OCI-M1 (cell line): ENCODE measurements at places on chromosomes 2 and 18.

DNA sequence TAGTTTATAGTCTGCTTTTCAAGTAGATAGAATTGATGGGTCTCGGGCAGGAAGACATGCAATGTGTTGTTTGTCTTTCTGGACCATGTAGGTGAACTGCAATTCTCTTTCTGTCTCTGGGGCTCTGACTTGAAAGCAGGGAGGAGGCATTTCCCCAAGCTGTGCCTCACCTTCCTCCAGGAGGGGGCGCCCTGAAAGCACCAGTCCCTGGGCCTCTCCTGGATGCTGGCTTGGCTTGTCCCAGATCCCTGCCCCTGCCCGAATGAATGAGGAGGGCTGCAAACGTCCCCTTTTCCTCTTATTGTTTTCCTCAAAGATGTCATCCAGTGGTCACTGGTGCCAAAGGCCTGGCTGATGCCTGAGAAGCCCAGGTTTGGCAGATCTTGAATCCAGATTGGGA lies 270.6 kb downstream of the CELF4 start:
- peak; percentile 31 for DNase-seq

GRCh38 chr2:240993446-240994170 lies 4.8 kb upstream of the SNED1 start:
- no peak for DNase-seq

GRCh38 chr18:29840089-29840488 lies 1202.5 kb downstream of the DSC3 start:
- peak; percentile 44 for DNase-seq

DNA sequence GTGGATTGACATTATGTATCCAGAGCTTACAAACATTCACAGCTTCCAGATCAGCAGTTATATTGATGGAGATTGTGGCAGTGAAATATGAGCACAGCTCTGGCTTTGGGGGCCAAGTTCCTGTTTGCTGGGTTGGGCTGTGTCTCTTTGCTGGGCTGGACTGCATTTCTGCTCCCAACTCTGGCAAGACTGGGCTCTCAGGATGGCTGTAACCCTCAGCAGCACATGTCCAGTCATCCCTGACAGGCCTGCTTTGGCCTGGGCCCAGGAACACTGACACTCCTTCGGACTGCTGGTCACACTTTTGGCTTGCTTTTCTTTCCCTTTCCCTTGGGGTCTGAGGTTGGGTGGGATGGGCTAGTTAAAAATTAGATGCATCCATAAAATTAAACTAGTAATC lies 17.9 kb upstream of the VPS4B start:
- DNase-seq = no peak

DNA sequence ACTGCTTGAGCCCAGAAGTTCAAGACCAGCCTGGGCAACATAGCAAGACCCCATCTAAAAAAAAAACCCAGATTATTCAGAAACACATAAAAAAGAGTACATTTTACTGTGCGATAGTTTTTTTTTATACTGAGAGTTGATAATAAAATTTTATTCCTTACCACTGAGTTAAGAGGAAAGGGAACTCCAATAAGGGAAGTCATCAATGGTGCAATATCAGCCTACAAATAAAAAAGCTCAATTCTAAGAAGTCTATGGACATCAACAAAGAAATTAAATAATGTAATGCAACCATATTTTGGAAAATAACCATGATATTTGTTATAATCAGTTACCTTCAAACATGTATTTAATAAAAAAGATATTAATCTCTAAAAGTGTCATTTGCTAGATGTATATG lies 46.6 kb downstream of the PIGN start:
- no peak for DNase-seq

- no peak for DNase-seq
Measured at GRCh38 chr2:86301009-86301408, 36.4 kb downstream of the REEP1 start.

- DNase-seq = no peak
Measured at GRCh38 chr18:28071199-28071598, 105.7 kb downstream of the CDH2 start.

- DNase-seq = no peak
Measured at GRCh38 chr2:8974016-8974415, 29.5 kb downstream of the MBOAT2 start.

DNA sequence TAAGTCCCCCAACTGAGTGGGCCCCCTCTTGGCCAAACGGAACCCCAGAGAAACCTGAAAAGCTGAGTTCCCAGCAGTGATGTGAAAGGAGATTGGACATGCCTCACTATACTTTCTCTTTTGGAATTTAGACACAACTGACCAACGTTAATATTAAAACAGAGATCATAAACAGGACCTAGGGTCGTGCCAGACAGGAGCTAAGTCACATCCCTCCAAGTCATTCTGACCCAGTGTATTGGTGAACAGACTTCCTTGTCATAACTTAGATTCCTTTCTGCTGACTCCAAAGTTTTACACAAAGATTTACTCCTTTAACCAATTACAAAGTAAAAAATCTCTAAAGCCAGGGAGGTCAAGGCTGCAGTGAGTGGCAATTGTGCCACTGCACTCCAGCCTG lies 46.9 kb downstream of the UXS1 start:
- no peak for DNase-seq

DNA sequence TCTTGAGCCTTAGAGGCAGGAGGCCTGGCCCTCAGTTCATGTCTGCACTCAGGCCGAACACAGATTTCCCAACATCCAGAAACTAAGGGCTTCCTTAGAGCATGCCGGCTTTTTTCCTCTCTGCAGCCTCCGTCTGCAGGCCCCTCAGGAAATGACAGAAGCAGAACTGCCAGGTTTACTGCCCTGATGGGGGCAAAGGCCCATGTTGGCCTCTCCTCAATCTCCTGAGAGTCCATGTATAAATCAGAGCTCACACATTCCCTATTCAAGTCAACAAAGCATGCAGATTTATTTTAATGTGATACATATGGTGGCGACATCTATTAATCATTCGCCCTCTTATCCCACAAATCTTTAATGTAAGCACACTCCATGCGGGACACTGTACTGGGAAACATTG lies 475.6 kb upstream of the HS6ST1 start:
- DNase-seq = no peak

DNA sequence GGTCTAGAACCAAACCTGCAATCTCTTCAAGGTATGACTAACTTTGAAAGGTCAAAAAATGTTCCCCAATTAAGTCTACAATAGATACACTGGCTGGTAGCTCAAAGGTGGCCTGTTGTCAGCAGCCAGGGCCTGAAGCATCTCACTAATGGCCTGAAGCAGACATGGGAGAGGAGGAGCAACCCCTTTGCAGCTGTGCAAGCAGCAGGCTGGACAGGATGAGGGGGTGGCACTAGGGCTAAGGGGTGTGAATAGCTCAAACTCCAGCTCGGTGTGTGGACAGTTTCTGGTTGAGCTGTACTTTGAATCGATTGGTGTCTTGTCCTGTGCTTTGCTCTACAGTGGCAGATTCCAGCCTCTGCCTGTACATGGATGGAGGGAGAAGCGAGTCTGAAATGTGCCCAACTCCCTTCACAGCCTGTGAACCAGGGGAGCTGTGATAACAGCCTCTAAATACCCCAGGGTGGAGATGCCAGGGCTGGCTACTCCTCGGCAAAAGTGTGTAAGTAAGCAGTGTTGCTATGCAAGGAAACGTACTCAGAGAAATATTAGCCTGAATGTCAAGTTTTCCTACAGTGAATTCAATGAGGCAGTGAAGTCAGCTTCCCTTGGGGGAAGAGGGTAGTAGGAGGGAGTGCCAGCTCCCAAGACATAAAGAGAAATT lies 34.7 kb upstream of the DTNB start:
- no peak for DNase-seq

DNA sequence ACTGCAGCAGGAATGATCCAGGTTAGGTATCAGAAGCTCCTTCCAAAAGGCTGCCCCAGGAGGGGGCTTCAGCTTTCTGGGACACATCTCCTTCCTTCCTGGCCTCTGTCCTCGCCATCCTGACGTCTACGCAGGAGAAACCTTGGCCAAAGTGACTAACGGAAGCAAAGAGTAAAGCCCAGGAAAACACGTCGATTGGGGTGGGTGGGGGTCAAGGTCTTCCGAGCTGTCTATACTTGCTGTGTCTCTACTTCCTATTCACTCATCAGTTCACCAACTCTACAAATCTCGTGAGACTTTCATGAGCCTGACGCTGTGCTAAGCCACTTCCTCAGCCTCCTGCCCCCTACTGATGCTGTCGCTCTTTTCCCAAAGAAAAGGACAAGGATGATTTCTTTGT lies 212.6 kb downstream of the TNS1 start:
- DNase-seq = peak; percentile 60

- DNase-seq = no peak
Measured at GRCh38 chr2:241379481-241380480, 23.7 kb downstream of the FARP2 start.

DNA sequence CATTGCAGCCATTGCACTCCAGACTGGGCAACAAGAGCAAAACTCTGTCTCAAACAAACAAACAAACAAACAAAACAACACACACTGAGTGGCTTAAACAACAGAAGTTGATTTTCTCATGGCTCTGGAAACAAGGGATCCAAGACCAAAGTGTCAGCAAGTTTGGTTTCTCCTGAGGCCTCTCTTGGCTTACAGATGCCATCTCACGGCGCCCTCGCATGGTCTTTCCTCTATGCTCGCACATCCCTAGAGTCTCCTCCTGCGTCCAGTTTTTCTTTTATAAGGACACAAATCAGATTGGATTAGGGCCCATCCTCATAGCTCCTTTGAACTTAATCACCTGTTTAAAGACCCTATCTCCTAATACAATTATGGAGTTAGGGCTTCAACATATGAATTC lies 133.4 kb upstream of the LRRTM1 start:
- no peak for DNase-seq

DNA sequence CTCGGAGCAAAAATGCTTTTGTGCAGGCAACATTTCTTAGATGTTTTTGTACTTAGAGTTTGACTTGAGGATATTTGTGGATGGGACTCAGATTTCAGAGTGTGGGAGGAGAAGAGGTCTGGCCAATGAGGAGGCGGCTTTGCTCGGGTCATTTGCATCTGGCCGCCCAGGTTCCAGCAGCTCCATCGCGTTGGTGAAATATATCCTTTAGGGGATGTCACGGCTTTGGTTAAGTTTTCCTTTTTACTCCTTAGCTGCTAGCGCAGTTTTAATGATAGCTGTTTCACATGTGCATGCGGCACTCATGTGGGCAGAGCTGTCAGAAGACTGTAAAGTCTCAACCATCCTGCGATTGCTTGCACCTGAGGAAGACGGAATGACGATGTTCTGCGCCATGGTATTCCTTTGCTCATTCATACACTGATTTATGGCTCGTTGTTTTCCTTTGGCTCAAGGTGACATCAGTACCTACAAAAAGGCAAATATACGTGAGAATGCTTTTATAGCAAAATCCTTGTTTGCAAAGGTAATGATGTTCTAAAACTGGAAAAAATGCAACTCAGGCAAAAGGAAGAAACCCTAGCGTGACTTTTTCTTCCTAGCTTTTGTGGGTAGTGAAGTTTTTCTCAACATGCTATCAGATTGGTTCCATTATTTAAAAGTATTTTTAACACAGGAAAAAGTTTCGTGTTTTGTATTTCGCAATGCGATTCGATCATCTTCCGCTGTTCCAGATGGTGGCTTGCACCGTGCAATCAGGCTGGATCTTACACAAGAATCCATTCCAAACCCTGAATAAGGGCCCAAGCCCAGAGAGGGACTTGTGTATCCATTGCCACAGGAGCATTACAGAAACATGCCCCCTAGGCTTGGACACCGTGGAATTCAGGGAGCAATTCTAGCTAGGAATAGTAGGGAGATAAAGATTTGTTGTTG lies 70.5 kb upstream of the ZNF516 start:
- peak; percentile 79 for DNase-seq

DNA sequence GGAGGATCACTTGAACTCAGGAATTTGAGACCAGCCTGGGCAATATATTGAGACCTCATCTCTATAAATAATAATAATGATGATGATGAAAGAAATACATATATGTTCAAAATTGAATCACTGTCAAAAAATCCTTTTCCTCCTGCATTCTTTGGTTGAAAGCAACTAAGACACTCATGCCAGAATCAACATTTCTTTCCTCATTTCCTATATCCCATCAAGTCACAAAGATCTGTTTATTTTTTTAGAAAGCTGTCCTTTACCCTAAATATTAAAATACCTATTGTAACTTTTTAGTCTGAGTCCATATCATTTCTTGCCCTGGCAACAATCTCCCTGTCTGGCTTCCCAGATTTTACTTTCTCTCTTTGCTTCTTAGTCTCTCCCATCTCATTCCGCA lies 31.8 kb upstream of the PPP4R3B start:
- DNase-seq = no peak

- DNase-seq = no peak
Measured at GRCh38 chr2:182942756-182943155, 76.3 kb upstream of the FRZB start.

GRCh38 chr2:135980434-135981079 lies 4.9 kb downstream of the DARS1 start:
- DNase-seq = peak; percentile 34

DNA sequence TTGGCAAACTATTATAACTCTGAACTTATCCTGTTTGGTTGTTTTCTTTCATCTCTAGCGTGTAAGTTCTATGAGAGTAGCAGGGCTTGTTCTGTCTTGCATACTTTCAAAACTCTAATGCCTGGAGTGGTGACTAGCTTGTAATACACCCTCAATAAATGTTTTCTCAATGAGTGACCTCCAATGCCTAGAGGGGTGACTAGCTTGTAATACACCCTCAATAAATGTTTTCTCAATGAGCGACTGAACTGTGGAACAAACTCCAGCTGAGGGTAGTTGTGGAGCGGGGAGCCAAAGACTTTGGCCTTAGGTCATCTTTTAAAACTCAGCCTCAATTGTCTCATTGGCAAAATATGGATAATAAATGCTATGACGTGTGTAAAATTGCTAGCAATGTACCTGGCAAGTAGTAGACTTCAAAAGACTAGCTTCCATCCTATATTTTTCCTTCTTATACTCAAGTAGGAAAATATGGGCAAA lies 1.8 kb downstream of the GPD2 start:
- DNase-seq = no peak

GRCh38 chr18:61972389-61973264 lies 79.8 kb upstream of the RNF152 start:
- peak; percentile 92 for DNase-seq
